ENCODE measurements at places on chromosomes 4 and X.

DNA sequence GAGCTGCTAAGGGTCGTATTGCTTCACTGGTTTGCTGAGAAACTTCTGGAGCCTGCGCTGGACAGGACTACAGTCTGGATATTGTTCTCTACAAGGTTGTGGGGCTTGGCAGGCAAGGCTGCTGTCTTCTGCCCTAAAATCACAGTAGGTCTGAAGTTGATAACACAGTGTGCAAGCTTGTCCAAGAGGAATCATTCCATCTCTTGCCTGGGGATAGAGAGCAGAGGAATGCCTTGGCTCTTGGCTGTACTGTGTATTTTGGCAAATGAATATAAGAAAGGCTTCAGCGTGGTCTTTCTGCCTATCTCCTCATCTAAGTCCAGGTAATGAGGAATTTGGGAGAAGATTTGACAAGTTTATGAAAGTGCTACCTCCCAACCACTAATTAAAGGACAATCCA is 9.4 kb upstream of the RASL11B start:
- no peak for DNase-seq

- no peak for DNase-seq
Measured at GRCh38 chr4:10677796-10678497, 6.6 kb downstream of the CLNK start.

DNA sequence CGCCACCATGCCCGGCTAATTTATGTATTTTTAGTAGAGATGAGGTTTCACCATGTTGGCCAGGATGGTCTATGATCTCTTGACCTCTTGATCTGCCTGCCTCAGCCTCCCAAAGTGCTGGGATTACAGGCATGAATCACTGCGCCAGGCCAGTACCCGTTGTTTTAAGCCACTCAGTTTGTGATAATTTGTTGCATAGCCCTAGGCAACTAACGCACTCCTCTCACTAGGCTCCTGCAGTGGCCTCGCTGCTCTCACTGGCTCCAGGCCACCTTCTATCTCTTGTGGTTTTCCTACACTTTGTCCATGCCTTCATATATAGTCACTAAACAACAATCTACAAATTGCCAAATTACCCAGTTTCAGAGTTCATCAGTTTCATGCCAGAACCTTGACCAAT is 58.1 kb downstream of the DCHS2 start:
- no peak for DNase-seq

GRCh38 chrX:63526863-63527262 is 175.7 kb upstream of the SPIN4 start:
- no peak for DNase-seq

DNA sequence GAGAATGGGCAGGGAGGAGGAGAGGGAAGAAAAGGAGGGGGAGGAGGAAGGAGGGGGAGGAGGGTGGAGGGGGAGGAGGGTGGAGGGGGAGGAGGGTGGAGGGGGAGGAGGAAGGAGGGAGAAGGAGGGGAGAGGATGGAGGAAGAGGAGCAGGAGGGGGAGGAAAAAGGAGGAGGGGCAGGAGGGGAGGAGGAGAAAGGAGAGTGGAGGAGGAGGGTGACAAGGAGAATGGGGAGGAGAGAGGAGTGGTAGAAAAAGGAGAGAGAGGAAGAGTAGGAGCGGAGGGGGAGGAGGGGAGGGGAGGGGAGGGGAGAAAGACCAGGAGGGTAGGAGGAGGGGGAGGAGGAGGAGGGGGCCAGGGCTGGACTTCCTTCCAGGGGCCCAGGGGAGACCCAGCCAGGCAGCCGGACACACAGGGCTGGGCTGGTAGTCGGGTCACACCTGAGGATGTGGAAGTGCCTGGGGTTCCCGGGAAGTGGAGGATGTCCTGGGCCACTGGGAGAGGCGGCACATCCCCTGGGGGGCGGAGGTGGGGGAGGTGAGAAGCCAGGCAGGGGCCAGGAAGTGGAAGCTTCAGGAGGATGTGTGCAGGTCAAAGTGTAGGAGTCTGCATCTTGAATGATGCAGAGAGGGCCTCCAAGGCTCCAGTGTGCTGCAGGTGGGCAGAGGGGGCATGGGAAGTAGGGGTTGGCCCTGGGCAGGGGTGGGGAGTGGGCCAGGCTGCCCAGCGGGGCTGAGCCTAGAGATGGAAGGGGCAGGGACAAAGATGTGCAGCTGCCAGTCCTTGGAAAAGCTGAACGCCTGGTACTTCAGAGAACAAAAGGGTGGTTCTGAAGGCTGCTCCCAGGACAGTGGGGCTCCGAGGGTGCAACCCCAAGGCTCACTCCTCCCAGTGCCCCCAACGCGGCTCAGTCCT is 18.8 kb downstream of the IL3RA start:
- DNase-seq = no peak
